T-cell (primary cell): ENCODE measurements at places on chromosomes 11 and 22. TPM values are rescaled to one million over a fixed set of nuclear protein-coding genes. Genes with fewer than 3 reads are reported as not detected.

OR56A1 gene
- 0.23 TPM for total RNA-seq

FHIP1B gene
- total RNA-seq, result 49.7 TPM

ADAMTS8 gene
- 0.12 TPM for total RNA-seq

DNAJC24 gene
- total RNA-seq, result 15.5 TPM

DDTL gene
- 4.2 TPM for total RNA-seq
